ENCODE measurements at places on chromosomes 12 and 14. TPM values are rescaled to one million over a fixed set of nuclear protein-coding genes. Genes with fewer than 3 reads are reported as not detected.

The KRT77 gene
- total RNA-seq, result not detected

The SLC2A13 gene
- 25.6 TPM for total RNA-seq

The IFNG-AS1 gene
- not detected for total RNA-seq

The HOXC11 gene
- total RNA-seq, result 0.14 TPM

The AQP2 gene
- not detected for total RNA-seq

The IL26 gene
- total RNA-seq, result not detected

The DAZAP2 gene
- 53.8 TPM for total RNA-seq

The EML1 gene
- total RNA-seq, result 62.0 TPM

The PROX2 gene
- total RNA-seq, result not detected

The CLEC12A gene
- not detected for total RNA-seq

The APOF gene
- not detected for total RNA-seq

The MYO1H gene
- total RNA-seq, result not detected

The LAG3 gene
- 0.14 TPM for total RNA-seq

The PRKD1 gene
- total RNA-seq, result 12.4 TPM

The RPL36AL gene
- total RNA-seq, result 446 TPM

The DIO2 gene
- total RNA-seq, result 14.1 TPM

The PRKCH gene
- total RNA-seq, result 1.4 TPM

The TMEM233 gene
- total RNA-seq, result 0.14 TPM

The GPRC5D gene
- not detected for total RNA-seq

The SERPINA9 gene
- not detected for total RNA-seq

The BAZ1A gene
- 20.3 TPM for total RNA-seq

The MANSC4 gene
- not detected for total RNA-seq

The TTLL5 gene
- total RNA-seq, result 17.5 TPM

The ZFHX2 gene
- total RNA-seq, result 0.14 TPM
